Fibroblast of skin of right quadriceps (primary cell): ENCODE measurements at places on chromosomes 11 and 22.

DNA sequence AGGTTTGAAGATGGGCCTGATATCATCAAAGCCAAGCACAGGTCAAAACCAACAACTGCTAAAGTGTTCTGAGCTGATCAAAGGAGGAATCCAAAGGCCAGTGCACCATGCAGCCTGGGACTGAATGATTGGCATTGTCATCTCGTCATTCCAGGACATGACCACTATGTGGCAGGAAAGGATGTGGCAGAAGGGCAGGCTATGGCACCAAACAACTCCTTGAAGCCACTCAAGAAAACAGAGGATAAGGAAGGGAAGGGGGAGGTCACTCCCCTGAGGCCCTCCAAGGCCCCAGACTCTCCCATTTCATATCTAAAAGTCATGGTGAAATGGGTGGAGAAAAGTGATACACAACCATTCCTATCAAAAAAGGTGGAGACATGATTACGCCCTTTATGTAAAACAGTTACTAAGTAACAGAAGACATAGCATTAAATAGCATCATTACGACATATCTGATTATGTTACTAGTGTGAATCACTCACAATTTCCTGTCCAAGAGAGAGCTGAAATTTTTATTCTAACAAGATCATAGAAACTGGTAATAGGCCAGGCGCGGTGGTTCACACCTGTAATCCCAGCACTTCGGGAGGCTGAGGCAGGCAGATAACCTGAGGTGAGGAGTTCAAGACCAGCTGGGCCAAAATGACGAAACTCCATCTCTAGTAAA is 49.3 kb downstream of the AHNAK start:
- DNase-seq, result peak; percentile 75

DNA sequence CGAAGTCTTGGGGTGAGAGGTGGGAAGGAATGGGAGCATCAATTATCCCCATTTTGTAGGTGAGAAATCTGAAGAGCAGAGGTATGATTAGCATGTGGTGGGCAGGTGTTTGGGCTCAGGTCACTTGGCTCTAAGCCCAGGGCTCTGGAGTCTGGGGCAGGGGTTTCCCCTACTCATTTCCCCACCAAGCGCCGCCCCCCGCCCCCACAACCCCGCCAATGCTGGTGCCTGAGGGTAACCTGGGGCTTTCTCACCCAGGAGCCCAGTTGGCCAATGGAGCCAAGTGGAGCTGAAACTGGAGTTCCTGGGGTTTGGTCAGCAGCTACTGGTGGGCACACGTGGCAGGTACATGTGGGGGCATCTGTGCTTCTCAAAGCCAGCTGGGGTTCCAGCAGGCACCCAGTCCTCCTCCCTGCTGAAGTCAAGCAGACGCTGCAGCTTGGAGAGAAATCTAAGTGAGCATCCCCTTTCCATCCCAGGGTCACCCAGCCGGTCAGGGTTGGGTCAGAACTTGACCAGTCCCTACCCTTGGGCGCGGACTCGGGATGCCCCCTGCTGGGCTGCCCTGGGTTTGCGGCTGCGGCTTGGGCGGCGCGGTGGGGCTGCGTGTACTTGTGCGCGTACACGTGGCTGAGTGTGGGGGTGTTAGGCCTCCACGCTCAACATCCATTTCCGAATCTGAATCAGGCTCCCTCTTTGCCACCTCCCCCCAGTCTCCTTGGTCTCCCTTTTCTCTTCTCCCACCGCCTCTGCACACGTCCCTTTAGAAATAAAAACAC is 1.7 kb upstream of the CHRM1 start:
- DNase-seq, result no peak

DNA sequence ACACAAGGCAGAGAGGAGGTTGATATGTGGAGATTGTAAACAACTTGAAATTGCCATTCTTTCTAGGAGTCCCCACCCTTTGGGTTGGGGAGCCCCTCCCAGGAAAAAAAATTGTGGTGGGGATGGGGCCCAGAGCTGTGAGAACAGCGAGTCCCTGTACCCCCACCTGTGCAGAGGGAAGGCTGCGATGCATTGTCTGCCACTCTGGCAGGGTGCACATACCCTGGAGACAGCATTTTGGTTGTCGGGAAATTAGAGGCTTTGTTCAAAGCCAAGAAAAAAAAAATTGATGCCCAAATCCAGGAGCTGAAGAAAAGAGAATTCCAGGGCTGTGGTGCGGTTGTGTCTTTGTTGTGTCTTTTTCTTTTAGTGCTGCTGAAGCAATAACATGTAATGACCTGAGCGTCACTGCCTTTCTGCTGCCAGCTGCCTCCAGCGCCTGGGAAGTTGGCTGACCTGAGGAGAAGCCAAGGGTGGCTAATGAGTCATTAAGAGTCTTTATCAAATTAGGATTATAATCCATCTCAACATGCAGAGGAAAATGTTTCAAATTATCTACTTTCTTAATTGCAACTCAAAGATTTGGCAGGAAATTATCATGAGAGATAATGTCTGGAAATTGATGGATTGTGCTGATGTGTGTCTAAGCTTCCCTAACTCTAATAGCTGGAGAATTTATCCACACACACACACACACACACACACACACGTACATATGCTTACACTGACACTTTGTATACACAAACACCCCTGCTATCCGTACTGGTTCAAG is 8.0 kb upstream of the PKNOX2 start:
- DNase-seq, result no peak

DNA sequence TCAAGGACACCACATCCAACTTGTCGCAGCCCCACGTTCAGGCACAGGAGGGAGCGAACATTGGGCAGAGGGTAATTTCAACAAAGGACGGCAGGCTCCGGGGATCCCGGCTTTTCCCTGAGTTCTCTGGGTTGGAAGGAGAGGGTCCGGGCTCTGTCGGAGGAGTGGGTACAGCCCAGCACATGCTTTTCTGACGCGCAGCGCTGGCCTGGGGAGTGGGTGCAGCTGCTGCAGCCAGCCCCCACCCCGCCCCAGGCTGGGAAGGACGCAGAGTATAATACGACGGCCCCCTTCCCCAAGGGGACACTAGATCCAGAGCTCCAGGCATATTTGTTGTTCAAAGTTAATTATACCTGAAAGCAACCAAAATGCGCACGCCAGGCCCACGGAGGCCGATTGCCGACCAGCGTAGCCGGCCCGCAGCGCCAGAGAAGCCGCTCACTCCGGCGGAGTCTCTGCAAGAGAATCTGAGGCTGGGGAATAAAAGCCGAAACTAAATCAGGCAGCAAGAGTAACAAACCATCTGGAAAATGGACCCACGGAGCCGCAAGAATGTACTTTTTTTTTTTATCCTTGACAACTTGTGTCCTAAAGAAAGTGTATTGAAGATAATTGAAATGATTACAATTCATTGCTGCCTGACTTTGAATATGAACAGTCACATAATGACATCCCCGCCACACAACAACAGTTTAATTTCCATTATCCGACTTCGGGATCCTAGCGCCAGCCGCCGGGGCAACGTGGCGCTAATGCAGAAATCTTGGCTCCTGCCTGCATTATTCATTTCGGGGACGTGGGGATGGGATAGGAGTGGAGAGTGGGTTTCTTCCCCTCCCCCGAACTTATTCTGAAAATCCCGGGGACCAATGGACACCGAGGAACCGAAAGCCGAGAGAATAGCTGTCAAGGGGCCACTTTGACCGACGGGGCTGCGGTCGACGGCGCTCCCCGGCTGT is 14.0 kb upstream of the PAX6 start:
- no peak for DNase-seq

DNA sequence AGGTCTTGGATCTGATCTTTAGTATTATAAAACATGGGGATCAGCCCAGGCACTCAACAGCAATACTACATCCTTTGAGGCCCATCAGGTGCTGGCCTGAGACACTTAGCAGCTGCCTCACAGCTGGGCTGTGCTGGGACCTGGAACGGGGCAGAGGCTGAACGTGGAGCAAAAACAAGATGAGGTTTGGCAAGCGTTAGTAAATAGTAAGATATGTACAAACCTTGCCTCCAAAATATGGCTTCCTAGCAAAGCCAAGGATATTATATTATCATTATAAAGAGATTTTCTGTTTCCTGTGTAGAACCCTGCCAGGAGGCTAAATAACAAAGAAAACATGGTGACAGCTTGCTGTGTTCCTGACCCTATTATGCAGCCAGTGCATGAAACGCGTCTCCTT is 60.0 kb upstream of the SPON1 start:
- no peak for DNase-seq

DNA sequence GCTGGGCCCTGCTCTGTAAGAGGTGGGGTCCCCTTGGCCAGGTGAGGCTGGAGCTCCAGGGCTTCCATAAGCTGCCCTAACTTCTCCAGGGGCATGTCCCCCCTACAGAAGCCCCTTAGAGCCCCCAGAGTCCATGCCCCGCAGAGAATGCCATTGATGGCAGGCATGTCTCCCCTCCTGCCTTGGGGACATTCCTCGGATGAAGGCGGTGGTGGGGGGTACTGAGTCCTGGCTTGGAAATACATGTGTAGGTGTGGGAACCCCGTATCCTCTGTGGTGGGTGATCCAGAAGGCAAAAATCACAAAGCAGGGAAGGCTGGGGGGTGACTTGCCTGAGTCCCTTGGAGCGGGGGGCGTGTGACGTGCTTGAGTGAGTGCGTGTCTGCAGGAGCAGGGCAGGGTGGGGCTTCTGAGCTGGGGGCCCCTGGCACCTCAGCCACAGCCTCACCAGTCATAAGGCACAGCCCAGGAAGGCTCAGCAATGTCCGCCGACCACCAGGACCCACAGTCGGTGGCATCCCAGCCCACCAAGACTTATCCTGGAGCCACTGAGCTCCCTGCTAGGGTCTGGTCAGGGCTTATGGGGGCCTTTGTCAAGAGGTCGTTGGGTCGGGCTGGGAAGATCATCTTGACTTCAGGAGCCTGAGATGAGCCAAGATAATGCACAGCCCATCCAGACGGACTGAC is 69.8 kb upstream of the KCNQ1OT1 start:
- DNase-seq, result no peak

DNA sequence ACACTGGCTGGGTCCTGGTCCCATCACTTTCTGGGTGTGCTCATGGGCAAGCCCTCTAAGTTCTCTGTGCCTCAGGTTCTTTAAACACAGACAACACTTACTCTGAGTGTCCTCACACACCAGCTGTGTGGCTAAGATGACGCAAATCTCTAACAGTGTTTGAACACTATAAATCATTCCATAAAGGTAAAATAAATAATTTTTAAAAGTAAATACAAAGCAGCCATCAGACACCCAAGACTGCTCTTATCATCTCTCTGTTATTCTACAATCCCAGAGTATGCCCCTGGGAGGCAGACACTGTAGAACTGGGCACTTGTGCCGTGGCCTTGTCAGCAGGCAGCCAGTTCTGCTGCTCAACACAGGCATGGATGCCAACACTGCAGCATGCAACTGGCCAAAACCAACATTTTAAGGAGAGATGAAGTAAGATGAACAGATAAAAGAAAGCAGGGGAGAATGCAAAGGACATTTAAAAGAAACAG is 56.8 kb downstream of the RPL27A start:
- no peak for DNase-seq

GRCh38 chr11:133942577-133942976 is 14.2 kb downstream of the IGSF9B start:
- DNase-seq, result no peak

DNA sequence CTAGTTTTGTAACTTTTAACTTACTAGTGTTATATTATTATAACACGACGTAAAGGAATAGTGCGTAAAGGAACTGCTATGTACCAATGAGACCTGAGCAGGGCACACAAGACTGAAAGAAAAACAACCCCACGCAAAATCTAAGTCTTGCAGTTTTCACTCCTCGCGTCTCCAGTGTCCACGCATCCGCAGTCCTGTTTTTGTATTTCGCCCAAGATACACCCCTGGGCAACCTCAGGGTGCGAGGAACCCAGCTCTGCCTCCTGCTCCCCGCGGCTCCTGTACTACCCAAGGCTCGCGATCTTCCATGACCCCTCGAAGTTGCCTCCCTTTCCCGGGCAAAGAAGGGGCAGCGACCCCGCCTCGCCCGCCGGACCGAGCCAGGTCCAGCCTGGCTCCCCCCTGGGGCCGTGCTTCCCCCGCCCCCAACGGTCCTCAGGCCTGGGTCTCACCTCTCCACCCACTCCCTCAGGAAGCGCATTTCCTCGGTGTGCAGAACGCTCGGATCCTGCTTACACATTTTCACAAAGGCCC is 393 bp downstream of the ST13 start:
- no peak for DNase-seq

GRCh38 chr11:84626256-84626655 is 1000.9 kb downstream of the DLG2 start:
- DNase-seq, result no peak

DNA sequence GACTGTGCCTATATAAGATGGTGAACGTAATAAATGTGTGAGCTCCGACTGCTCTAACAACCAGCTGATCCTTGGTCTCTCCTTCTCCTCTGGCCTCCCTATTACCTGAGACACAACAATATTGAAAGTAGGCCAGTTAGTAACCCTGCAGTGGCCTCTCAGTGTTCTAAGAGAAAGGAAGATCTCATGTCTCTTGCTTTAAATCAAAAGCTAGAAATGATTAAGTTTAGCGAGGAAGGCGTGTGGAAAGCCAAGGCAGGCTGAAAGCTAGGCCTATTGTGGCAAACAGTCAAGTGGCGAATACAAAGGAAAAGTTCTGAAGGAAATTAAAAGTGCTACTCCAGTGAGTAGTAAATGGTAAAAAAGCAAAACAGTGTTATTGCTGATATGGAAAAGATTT is 39.5 kb downstream of the HIPK3 start:
- no peak for DNase-seq

DNA sequence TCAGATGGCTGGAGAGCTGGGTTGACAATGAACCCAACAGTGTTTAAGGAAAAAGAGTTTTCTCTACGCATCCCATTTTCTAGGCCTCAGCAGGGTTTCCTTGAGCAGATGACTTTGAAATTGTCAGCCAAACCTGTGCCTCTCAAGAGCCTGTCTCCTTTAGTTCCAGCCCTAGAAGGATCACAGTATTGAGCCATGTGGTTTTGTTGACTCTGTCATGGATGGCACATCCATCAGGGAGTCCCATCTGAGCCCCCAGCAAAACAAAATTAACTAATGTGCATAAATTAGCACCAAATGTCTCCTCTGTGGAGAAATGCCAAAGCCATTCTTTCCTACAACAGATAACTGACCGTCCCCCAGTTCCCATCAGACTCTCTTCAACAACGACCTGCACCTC is 103.8 kb upstream of the BLID start:
- no peak for DNase-seq

- DNase-seq, result peak; percentile 15
Observed at GRCh38 chr22:33652615-33653014, 267.7 kb downstream of the LARGE1 start.

GRCh38 chr11:72848846-72849466 is 34.7 kb downstream of the ATG16L2 start:
- DNase-seq, result peak; percentile 37
